Stimulated activated CD4-positive, alpha-beta T cell treated with anti-CD3 and anti-CD28 coated beads, Interleukin-1b, Interleukin-23, amount 100 ng/mL, for 1 hour (primary cell): ENCODE measurements at places on chromosomes 11 and 22.

DNA sequence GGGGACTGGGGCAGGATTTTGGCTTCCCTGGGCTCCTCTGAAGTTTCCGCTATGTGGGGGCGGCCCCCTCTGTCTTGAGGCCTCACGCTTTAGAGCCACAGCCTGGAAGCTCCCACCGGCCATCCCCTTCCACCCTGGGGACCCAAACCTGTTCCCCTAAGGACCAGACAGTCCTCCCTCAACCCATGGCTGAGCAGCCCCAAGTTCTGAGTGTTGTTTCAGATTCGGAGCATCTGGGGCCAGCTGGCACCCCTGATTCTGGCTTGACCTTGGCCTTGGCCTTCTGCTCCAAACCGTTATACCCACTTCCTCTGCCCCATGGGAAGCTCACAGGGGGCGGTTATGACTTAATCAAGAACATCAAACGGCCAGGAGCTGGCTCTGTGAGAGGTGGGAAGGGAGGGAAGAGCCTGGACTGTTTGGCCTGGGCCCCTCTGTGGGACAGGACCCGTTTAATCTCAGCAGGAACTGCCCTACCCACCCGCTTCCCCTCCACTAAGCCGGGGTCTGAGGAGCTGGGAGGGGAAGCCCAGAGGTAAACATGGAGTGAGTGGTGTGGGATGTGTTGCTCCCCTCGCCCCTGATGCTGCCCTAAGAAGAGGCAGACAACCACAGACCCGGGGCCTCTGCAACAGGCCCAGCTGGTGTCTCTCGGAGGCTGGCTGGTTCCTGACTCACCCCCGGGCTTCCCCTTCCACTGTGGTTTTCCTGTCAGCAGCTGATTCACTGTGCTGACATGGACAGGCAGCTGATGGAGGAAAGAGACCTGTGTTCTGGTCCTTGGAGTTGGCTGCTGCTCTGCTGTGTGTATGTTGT, 3.4 kb downstream of the CD82 start:
- peak; percentile 81 for DNase-seq

DNA sequence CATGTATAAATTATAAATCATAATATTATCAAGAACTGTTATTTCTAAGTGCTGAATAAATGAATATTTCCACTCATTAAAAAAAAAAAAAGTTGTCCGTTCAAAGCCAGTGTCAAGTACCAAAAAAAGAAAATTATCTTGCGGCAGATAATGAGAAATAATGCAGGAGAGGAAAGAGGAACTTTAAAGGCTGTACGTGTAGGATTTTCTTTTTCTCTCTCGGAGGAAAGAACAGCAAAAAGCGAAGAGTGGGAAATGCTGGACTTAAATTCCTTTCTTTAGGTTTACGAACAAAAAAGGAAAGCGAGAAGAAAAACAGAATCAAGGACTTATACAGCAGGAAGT, 999 bp upstream of the CCDC83 start:
- no peak for DNase-seq

DNA sequence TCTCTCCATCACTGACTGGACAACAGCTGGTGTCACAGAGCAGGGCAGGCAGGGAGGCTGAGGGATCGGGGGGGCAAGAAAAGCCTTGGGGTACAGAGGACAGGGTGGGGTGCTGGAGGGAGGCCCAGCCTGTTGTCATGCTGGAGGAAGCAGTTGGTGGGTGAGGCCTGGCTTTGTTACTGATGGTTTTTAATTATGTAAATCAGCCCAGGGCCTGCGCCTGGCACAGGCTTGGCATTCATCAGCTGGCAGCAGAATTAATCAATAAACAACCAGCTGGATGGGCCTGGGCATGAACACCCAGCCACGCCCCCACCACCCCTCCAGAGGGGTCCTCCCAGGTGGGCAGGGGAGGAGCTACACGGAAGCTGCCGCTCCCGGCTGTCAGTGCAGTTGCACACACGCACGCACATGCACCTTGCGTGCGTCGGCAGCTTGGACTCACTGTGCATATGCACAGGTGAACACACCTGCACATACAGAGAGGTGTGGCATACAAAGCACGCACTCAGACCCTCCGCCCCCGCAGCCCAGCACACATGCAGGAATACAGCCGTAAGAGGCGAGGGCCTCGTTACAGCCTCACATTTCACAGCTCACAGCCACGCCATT, 21.3 kb upstream of the ELFN2 start:
- no peak for DNase-seq

GRCh38 chr22:25060522-25061071, 108.1 kb downstream of the KIAA1671 start:
- no peak for DNase-seq

- DNase-seq, result no peak
Measured at GRCh38 chr11:83153764-83154163, 3.2 kb upstream of the PCF11 start.

DNA sequence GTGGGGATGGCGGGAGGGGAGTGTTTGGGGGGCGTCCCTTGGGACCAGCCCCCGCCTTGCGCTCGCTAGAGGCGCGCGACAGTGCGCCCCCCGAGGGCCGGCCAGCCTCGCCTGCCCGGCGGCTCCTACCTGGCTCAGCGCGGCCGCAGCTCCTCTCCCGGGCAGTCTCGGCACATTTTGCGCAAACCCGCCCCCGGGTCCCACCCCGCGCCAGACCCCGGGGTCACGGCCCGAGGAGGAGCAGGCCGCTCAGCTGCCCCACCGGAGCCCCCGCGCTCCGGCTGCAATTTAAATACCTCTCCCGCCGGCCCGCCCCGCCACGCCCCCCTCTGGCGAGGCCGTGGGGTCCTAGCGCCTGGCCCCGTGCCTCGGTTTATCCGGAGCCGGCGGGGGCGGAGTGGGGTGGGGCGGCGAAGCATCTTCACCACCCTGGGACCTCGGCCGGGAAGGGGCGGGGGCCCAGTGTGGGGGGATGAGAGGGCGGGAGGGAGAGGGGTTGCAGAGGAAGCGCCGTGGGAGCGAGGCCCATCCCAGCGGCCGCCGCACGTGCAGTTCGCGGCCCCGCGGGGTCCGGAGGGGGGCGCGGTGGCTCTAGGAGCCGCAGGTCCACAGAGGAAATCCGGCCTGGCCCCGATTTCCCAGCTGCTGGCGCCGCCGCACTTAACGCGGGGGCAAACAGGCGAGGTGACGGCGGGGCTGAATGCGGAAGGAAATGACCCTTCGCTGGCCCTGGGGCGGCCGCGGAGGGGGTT, at the start of gene LRRC32:
Gene LRRC32 (minus strand): TSS at position 263 of the 752 bp plus-strand sequence. CDS start 4,793 bp downstream, outside the sequence.
- DNase-seq, result peak; percentile 13

- DNase-seq, result no peak
Measured at GRCh38 chr22:16387088-16387487, 205.5 kb downstream of the CCT8L2 start.

DNA sequence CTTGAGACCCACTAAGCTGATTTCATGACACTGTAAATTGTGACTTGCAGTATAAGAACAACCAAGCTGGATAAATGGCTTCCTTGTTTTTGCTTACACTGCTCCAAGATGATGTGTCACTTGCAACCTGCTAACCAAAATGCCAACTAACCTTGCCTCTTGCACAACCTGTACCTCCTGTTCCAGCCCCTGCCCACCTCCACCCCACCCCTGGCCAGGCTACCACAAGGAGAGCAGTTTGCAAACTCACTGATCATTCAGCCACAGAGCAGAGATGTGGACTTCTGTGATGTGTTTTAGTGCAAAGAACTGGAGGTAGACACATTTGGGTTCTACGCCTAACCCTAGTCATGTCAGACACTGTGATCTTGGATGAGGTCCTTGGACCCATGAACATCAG, 4.3 kb upstream of the APOL6 start:
- no peak for DNase-seq

GRCh38 chr22:29987137-29987536, 93.1 kb upstream of the HORMAD2 start:
- DNase-seq, result no peak

DNA sequence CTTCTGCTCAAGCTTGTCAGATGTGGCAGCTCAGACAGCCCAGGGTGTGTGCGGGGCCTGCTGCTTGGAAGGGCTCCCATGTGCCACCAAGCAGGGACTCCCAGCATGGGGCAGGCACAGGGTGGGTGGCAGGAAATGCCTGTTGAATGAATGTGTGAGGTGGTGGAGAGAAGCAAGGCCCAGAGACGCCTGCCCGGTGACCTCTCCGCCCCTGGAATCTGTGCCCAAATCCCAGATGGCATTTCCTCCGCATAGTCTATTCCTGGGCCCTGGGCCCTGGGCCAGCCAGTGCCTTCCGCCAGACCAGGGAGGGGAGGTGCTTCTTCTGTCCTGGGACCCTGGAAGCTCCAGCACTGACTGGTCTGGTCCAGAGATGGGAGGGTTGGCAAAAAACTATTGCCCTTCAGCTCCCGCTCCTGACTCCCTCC, 3.7 kb downstream of the CST6 start:
- no peak for DNase-seq
